ENCODE measurements at places on chromosomes 13 and 19.

DNA sequence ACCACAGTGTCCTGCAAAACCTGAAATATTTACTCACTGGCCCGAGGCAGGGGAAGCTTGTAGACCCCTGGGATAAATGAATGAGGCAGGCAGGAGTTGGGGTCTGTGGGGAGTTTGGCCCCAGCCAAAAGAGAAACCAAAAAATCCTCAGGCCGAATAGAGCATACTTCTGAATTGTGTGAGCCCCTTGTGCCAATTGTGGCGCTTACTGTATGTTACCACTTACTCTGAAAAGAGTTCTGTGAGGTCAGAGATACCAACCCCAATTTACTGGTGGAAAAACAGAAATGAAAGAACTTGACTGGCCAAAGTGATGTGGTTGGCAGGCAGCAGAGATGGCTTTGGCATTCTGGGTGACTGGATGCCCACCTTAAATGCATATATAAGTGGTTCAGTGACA lies 6.9 kb downstream of the CARM1 start:
- DNase-seq = no peak

GRCh38 chr19:43782689-43783231 lies 2.0 kb upstream of the KCNN4 start:
- no peak for DNase-seq

GRCh38 chr19:55985254-55985653 lies 1.3 kb upstream of the NLRP5 start:
- DNase-seq = no peak

GRCh38 chr13:78649997-78650716 lies 8.8 kb downstream of the OBI1 start:
- no peak for DNase-seq

- DNase-seq = no peak
These were observed 760.6 kb downstream of the EFNB2 start for GRCh38 chr13:105774739-105775460.

DNA sequence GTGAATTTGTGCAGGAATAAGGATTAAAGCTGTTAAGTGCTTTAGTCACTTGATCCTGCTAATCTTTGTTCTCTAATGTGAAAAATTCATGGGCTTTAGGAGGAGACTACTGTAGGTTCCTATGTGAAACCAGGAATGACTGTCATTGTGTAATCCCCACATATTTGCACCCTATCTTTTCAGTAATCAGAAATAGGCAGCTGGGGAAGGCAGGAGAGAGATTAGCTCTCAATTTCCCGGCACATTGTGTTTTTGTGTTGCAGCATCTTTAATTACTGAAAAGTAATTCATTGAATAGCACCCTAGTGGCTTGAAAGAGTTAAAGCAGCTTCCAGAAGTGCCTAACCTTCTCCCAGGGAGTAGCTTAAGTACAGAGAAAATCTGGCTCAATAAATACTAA lies 282.9 kb downstream of the OLFM4 start:
- DNase-seq = no peak

DNA sequence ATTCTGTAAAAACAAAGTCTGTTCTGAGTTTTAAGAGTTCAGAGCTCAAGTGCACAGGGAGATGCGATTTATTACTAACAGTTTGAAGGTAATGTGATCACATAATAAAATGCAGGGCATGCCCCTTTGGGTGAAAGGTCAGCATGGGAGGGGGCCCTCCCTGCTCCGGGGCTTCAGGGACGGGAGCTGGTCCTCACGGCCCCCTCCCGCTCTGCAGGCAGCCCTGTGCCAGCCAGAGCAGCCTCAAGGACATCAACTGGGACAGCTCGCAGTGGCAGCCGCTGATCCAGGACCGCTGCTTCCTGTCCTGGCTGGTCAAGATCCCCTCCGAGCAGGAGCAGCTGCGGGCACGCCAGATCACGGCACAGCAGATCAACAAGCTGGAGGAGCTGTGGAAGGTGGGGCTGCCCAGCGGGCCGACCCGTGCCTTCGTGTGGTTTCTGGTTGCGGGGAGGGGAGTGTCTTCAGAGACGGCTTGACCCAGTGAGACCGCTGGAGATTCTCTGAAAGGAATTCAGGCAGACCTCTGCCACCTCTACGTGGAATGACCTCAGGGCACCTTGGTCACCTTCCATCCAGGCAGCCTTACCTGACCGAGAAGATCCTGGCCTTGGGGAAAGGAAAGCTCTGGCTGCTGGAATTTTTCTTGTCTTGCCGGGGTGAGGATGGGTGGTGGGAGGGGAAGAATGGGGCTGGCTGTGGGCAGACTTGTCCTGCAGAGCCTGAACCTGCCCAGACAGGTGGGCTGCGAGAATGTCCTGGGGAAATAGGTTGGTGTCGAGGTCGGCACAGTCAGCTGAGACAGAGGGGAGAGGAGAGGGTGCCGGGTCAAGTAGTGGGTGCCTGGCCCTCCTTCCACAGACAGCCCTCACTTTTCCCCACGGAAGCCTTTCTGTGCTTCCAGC lies 19.0 kb downstream of the UPF1 start:
- no peak for DNase-seq

DNA sequence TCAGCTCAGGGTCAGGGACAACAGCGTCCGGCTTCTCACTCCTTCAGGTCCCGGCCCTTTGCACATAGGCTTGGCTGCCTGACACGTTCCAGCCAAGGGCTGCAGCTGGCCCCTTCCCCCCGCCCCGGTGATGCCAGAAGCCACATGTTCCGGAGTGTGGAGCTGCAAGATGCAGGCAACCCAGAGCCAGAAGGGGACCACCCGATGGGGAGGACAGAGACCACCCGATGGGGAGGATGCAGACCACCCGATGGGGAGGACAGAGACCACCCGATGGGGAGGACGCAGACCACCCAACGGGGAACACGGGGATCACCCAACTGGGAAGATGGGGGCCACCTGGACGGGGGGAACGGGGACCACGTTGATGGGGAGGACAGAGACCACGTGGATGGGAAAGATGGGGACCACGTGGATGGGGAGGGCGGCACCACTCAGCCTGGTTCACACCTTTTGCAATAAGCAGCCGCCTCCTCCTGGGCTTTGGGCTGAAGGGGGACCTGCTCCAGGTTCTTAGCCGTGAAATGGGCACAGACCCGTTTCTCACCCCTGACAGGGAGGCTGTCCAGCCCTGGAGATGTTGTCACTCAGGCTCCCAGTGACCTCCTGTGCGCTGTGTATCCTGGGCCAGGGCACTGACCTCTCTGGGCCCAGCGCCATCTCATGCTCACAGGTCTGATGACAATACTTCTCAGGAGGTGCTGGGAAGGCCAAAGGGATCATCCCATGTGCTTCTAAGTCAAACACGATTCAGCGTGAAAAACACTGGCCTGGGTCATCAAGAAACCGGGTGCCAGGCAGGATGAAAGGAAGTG lies 34.5 kb downstream of the C13orf46 start:
- no peak for DNase-seq

GRCh38 chr13:106918557-106918860 lies 350.6 kb upstream of the ARGLU1 start:
- no peak for DNase-seq

- DNase-seq = no peak
These were observed 536.0 kb downstream of the MYO16 start for GRCh38 chr13:109165417-109165904.

DNA sequence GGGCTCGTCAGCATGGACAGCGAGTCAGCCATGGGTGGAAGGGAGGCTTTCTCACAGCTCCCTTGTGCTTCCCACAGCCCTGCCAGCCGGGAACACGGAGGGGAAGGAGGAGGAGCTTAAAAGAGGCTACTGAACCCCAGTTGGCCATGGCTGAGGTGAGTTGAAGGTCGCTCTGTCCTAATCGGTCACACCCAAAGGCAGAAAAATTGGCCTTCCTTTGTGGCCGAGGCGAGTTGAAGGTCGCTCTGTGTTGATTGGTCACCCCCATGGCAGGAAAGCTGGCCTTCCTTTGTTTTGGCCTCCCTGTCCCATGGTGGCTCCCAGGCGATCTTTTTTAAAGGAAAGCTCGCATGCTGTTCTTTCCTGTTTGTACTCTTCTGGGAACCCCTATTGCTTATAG lies 5.1 kb downstream of the ZNF473 start:
- no peak for DNase-seq

DNA sequence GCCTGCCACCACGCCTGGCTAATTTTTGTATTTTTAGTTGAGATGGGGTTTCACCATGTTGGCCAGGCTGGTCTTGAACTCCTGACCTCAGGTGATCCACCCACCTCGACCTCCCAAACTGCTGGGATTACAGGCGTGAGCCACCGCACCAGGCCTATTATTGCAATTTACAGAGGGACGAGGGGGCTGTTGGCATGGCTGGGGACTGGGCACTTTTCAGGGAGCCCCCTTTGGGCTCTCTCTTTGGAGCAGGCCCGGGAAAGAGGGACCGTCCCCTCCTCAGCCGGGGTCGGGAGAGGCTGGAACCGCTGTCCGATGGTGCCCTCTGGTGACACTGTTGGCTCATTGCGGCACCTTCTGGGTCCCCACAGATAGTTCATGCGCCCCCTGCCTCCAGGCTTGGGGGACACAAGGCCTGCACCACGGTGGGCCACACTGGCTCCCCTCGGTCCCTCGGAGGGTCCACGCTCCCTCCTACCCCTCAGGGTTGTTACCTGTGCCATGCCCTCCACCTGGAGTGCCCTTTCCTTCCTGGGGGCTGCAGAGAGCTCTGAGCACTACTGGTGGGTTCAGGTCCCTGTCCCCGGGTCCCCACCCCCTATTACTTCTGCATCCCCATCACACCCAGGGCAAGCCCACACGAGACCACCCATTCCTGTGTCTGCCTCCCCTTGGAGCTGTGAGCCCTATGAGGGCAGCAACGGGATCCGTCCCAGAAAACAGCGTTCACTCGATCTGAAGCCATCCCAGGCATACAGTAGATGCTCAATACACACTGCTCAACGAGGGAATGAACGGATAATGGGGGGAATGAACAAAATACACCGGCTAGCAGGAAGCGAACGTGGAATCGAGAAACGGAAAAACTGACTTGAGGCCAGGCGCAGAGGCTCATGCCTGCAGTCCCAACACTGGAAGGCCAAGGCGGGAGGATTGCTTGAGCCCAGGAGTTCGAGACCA lies 12.5 kb downstream of the FEM1A start:
- peak; percentile 56 for DNase-seq

GRCh38 chr13:40798380-40798779 lies 9.0 kb downstream of the SLC25A15 start:
- no peak for DNase-seq

- peak; percentile 99 for DNase-seq
These were observed at the start of gene DACH1 for GRCh38 chr13:71867131-71867814. Gene DACH1, minus strand, starts transcription at chr13:71867204.

GRCh38 chr13:91620670-91621141 lies 222.3 kb downstream of the GPC5 start:
- no peak for DNase-seq

DNA sequence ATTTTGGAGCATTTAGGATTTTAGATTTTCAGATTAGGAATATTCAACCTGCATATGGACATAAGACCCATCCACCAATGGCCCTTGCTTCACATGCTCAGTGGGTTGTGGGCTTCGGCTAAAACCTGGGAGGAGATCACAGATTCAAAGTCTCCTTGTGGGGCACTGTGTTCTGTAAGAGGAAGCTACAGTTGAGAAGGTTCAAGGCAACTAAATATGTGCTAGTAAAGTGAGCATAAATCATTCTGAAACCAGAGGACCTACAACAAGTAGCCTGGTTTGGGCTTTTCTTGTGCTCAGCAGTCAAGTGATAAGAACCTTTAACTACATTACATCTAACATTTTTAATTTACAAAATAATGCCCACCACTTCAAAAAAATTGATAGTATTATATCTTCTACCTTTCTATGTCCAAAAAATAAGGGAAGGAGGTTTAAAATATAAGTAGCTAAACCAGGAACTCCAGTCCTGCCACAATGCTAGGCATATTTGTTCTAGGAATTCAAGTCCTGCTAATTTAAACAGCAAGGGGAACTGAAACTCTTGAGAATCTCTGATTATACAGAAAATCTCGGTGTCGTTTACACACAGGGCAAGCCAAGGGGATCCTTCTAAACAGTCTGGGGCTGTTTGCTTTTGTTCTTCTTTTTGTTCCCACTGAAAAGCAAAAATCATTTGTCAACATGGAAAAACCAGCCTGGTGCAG lies 36.6 kb downstream of the FOXO1 start:
- DNase-seq = no peak

GRCh38 chr13:25846222-25846984 lies 205.4 kb downstream of the SHISA2 start:
- DNase-seq = no peak

- no peak for DNase-seq
These were observed 122.2 kb downstream of the MAB21L1 start for GRCh38 chr13:35354285-35354684.

GRCh38 chr19:13872339-13872694 lies 4.6 kb upstream of the NANOS3 start:
- DNase-seq = no peak

DNA sequence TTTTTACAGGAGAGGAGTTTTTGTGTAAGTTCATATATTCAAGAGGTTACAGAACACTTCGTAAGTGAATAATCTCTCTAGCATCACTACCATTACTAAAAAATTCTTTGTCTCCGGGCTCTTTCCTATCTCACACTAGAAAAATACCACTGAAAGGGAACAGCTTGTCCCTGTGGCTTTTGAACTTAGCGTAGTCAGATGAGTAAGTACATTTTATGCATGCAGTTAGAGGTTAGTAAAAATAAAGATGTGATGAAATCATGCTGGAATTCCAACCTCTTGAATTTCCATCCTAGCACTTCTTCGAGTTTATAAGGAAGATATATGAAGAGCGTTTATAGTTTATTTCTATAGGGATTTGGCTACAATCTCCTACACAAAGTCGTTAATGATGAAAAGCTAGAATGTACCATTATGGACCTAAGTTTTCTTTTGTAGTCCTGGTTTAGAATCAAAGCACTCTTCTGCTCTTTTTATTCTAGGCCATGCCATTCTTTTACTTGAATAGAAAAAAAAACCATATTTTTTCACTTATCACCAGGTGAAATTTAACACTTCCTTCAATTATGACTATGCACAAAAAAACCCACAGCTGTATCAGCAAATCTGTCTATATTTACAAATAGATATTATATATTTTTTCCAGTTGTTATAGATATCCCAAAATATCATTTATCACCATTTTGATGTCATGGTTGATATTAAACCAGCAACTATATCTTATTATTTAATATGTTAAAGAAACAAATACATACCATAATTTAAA lies 139.9 kb upstream of the PCDH9 start:
- DNase-seq = no peak

GRCh38 chr19:41149831-41150230 lies 35.6 kb downstream of the CYP2F1 start:
- no peak for DNase-seq

DNA sequence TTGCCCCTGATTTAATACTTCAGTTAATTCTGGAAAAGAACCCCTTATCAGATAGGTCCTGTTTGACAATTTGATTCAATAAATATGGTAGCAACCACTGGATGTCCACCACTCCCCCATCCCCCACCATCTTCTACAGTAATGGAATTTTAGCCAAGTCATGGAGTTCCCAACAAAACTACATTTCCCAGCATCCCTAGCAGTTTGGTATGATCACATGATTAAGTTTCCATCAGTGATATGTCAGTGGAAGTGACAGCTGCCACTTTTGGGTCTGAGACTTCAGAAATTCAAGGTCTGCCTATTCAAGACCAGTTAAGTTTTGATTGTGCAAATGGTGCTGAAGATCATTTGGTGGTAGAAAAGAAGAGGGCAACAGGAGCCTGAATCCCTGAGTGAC lies 85.5 kb downstream of the CACNA1A start:
- DNase-seq = peak; percentile 28
